ENCODE measurements at places on chromosomes 3 and 15.

DNA sequence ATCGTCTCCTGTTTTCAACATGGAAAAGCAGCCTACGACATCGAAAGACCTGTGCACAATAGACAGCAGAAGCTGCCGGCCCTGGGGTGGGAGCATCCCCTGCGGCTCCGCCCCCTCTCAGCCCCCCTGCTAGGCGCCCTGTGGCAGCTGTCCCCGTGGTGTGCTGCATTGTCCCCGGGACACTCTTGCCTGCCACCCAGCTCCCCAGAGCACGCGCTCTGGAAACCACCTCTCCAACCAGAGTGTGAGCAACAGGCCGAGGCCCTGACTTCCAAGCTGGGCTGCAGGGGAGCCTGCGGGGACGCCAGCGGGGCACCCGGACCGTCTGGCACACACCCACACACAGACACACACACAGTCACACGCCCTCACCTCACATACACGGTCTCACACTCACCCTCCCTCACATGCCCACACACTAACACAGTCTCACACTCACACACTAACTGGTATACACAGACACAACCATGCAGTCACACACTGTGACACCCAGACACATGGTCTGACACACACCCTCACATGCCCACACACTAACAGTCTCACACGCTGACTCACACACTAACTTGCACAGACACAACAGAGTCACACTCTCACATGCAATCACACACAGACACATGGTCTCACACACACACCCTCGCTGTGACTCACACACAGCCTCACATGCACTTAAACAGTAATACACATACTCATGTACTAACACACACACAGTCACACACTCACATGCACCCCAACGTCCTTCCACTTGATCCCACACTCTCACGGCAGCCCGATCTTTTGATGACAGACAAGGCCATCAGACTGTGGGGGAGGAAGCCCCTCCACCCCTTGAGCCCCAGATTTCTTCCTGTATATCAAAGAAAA is 94.7 kb downstream of the OCA2 start:
- no peak for DNase-seq

DNA sequence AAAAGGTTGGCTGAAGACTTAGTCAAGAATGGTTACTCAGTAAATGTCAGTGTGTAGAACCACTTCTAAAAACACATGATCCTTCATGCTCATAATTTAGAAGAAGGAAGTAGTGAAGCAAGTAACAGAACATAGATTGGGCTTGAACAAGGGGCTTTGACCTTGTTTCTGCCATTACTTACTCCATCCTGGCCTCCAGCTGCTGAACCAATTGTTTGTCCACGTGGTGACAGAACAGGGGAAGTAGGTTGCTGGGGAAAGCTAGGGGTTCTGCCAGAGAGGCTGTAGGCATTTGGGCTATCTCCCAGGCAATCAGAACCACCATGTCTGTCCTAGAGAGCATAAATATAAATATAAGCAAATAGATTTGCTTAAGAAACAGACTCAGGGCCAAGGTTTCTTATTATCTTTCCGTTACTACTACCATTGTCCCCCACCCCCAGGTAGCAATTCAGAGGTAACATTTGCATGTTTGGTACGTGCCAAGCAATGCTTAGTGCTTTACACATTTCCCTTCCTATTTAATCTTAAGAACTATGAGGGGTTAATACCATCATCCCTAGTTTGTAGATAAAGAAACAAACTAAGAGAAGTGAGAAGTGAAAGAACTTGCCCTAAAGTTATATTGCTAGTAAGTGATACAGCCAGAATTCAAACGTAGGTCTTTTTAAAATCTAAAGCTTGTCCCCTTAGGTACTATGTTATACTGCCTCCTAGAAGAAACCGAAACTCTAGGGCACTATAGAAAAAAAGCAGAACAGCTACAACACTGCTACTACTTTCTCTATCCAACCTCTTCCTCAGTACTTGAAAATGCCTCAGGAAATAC is 3.0 kb upstream of the SPG11 start:
- DNase-seq, result no peak

- DNase-seq, result no peak
Measured at GRCh38 chr15:59196416-59196815, 10.2 kb upstream of the LDHAL6B start.

- DNase-seq, result no peak
Measured at GRCh38 chr3:179682426-179683080, 29.7 kb downstream of the USP13 start.

DNA sequence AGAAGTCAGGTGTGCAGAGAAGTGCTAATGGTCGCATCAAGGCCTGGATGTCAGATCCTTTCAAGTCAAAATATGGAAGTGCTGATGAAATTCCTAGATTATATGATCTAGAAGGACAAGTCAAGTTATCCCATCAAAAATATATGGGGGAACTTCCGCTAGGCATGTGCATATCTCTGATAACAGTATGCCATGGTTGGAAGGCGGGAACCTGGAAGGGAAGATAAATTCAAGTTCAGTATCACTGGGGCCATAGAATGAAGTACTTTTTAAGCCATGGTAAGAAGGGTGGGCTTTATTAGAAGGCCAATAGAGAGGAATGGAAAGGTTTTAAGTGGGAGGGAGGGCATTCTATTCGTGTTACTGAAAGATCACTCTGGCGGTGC is 38.3 kb downstream of the MITF start:
- DNase-seq, result no peak

DNA sequence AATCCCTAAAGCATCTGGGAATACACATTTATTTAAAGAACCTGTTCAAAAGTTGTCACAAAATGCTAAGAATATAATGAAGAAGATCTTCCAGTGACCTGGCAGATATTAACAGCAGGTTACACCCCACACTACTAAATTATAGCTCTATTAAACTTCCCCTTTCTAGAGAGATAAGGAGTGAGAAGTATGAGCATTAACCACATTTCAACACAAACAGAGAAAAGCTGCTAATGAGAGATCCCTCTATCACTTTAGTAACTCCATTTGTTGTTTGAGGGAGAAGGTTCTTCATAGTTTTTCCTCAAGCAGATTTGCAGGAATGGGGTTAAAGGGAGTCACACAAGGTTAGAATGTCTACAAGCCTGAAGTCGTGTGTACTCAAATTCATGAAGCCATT is 3.6 kb downstream of the COL8A1 start:
- no peak for DNase-seq

DNA sequence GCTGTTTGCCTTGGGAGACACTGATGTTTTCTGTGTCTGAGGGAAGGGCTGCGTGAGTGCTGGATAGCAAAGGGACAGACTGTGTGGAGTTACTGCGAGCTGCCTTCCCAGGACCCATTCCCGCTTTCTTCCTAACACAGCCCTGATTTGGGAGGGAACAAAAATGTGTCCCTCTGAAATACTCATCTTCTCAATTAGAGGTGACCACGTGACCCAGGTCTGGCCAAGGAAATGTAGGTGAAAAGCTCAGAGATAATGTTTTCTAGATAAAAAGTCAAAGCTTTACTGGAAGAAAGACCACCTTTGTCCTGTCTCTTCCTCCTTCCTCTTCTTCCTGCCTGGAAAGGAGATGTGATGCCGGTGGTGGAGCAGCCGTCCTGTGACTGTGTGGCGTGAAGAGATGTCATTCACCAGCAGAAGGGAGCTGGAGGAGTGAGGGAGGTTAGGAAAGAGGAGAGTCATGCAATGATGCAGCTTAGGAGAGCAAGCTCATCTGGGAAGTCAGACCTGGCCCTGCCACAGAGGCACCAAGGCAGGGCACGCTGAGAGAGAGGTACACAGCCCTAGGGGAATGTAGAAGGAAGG is 105.6 kb downstream of the CHSY1 start:
- DNase-seq, result no peak
